ENCODE measurements at places on chromosomes 3 and 15.
A peak's percentile ranks its signal among the peaks of the same experiment; 100 is the strongest.

DNA sequence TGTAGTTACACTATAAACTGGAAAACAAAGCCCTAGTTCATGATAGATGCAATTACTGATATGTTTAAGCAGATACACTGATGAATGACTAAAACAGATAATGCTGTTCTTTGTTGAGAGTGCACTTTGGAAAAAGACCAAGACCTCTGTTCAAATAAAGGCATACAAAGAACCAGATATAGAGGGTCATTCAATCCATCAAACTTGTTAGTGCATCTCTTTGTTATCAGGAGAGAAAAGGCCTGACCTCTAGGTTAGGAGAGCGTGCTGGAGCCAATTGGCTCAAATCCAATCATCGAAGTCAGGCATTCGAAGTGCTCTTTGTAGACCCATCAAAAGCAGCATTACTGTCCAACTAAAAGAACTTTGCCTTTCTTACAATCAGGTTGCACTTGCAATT is 124.2 kb downstream of the TFG start:
- no peak for DNase-seq

GRCh38 chr15:58666957-58667356 is 82.5 kb downstream of the ADAM10 start:
- peak; percentile 4 for DNase-seq

- DNase-seq = no peak
Measured at GRCh38 chr15:40008061-40008765, 30.8 kb downstream of the SRP14 start.

DNA sequence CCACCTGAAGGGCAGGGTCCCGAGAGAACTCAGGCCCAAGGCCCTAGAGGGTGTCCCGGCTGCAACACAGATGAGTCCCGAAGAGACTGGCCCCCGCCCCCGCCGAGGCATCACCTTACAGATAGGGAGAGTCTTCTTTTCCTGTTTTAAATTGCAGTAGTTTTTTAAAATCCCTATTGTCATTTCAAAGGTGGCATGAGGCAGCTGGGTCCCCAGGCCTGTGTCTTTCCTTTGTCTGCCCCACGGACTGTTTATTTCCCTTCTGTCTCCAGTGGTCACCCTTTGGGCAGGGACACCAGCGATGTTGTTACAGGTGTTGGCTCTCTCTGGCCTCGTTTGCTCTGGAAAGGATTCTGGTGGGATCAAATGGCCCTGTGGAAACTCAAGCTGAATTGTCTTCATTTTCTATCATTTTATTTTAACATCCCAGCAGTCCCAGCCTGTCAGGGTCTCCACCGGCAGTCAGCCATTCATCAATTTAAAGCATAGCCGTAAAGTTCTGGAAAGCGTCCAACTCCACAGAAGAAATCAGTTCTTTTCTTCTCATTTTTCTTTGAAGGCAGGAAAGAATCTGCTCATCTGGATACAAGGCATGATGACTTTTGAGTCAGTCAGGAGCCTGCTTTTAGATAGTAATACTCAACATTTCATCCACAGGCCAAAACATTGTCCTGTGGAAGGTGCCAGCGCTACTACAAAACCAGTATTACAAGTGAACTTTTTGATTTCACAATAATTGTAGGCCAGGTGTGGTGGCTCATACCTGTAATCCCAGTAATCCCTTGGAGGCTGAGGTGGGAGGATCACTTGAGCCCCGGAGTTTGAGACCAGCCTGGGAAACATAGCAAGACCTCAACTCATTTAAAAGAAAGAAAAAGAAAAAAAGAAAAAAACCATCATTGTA is 96.2 kb downstream of the HES1 start:
- DNase-seq = no peak

GRCh38 chr15:88932271-88932874 is 19.2 kb upstream of the MFGE8 start:
- DNase-seq = no peak

GRCh38 chr3:64221571-64222257 is 3.6 kb downstream of the PRICKLE2 start:
- no peak for DNase-seq

GRCh38 chr3:13222131-13222530 is 148.9 kb upstream of the IQSEC1 start:
- DNase-seq = no peak

GRCh38 chr3:184067573-184068055 is 14.8 kb downstream of the HTR3C start:
- DNase-seq = no peak

DNA sequence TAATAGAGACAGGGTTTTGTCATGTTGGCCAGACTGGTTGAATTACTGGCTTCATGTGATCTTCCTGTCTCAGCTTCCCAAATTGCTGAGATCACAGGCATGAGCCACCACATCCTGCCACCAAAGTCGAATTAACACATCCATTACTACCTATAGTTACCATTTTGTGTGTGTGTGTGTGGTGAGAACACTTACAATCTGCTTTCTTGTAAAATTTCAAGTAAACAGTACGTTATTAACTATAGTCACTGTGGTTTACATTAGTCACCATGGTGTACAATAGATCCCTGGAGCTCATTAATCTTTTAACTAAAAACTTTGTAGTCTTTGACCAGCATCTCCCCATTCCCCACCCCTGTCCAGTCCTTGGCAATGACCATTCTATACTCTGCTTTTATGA is 270.0 kb downstream of the NAALADL2 start:
- no peak for DNase-seq

DNA sequence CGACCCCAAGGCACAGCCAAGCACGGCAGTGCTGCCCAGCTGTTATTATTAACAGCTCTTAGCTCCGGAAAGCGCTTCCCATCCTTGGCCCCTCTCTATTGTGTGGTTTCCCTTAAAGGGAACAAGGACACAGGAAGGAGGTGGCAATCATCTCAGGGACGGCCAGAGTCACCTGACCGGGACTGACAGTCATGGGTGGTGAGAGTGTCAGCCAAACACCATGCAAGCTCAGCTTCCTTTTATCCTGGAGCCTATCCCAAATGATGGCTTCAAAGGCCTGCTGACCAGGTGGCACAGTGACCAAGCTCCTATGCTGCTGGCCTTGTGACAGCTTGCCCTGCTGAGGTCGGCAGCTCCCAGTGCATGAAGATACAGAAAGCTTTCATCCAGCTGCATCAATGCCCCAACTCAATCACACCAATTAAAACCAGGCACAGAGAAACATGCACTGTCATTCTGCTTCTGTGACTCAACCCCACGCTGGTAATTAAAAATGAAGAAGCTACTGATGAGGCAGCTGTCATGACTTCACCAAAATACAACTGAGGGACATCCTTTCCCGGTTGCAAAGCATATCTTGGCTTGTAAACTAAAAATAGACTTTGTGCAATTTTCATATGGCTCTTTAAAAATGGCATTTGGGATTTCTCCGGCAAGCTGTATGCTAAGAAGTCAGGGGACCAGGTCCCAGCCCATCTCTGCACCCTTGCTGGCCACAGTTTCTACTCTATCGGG is 34.0 kb downstream of the PCSK6 start:
- DNase-seq = no peak

DNA sequence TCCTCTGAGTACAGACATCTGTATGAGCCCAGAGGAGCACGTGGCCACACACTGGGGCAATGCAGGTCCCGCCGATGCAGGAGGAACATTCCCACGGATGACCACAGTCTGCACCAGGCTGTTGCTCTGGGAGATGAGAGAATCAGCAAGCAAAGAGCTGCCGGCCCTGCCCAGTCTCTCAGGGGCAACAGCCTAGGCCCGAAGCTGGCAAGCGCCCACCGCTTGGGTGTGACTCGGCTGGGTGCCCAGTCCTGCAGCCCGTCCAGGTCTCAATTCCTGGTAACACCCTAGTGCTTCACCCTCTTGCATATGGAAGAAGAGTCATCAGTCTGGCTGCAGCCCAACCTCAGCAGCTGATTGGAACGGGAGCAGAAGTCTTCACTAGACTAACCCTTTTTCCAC is 153.7 kb upstream of the HES1 start:
- DNase-seq = no peak

- DNase-seq = no peak
Measured at GRCh38 chr15:57452090-57452754, 75.9 kb downstream of the CGNL1 start.

DNA sequence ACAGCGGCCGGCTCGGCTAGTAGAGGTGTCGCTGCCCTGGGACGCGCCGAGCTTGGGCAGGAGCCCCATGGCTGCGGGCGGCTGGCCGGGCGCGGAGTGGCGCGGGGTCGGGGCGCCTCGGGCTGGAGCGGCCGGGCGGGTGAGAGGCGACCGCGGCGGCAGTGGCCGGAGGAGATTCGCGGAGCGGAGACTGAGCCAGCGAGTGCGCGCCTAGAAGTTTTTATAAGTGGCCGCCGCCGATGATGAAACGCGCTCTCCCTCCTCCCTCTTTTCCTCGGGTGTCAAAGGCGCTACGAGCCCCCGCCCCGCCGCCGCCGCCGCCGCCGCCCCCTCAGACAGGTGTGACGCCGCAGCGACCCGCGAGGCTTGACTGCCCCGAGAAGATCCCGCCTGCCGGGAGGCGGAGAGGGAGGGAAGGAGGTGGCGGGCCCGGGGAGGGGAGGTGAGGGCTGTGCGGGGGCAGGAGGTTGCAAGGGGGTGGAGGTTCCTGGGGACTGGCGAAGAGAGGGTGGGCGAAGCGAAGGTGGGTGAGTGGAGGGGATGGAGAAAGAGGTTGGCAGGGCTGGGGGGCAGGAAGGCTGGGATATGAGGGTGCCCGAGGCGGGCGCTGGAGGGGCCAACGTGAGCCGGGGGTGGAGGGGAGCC is at the start of gene SLCO2A1:
Gene SLCO2A1 (minus strand): TSS at position 192 of the 645 bp plus-strand sequence. CDS start 123 bp downstream, at position 69.
- no peak for DNase-seq

DNA sequence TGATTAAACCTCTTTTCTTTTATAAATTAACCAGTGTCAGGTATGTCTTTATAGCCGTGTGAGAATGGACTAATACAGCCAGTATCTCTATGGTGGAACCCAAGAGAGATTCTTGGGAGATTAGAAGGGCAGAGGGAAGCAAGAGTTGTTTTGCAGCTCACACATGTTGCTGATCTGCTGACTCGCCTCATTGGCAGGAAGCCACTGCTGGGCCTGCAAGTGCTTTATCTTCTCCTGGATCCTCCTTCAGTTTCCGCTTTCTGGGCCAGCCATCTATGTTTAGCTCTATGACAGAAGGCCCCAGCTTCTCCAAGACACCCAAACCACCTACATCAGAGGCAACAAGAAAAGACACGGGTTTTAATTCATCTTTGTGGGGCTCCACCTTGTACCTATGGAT is 23.4 kb upstream of the GALNT15 start:
- no peak for DNase-seq

DNA sequence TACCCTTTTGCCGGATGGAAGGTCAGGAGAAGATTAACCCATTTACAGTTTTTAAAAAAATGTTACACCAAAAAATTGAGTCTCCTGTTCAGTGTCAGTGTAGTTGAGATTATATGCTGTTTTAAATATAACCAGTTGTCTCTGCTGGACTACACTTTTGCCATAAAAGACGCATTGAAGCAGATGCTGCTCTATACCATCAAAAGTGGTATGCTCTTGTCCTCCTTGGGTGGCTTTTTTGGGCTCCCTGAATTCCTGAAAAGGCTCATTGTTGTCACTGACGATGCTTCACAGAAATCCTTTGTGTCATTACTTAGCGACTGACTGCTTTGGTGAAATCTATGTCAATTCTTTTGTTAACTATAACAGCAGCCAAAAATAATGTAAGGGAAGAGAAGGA is 133.9 kb upstream of the SKOR1 start:
- no peak for DNase-seq

DNA sequence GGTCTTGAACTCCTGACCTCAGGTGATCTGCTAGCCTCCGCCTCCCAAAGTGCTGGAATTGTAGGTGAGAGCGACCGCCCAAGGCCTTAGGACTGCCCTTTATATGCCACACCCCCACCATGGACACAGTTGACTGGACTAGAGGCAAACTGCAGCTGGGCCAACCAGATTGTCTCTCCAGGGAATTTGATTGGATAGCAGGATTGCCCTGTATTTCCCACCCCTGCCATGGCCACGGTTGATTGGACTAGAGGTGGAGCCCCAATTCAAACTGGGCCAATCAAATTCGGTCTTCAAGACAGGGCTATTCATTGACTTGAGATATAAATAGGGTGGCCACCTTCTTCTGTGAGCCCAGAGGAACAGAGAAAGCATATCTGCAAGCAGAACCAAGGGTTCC is 6.9 kb upstream of the CLPX start:
- no peak for DNase-seq

GRCh38 chr3:163261618-163262017 is 1765.0 kb downstream of the OTOL1 start:
- DNase-seq = no peak

DNA sequence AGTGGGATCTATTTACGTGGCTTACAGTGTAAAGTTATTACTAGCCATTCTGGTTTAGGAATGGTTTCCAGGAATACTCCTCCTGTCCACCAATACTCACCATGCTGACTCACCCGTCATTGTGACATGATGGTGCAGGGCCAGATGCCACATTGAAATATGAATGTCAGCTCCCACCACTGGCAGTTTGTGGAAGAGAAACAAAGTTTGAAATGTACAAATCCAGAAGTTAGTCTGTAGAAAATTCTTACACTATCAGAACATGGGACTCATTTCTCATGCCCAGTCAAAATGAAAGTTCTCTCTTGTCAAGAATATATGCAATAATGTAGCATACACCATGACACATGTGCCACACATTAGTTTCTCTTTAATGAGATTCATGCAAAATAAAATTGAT is 14.4 kb upstream of the TSPAN3 start:
- DNase-seq = no peak

GRCh38 chr3:17194116-17194515 is 309.4 kb downstream of the PLCL2 start:
- DNase-seq = no peak

- DNase-seq = no peak
Measured at GRCh38 chr3:154427685-154428285, 2.2 kb downstream of the GPR149 start.

GRCh38 chr15:99605490-99605931 is 39.7 kb downstream of the MEF2A start:
- DNase-seq = no peak

- DNase-seq = no peak
Measured at GRCh38 chr3:181629029-181629428, 82.7 kb upstream of the SOX2 start.

DNA sequence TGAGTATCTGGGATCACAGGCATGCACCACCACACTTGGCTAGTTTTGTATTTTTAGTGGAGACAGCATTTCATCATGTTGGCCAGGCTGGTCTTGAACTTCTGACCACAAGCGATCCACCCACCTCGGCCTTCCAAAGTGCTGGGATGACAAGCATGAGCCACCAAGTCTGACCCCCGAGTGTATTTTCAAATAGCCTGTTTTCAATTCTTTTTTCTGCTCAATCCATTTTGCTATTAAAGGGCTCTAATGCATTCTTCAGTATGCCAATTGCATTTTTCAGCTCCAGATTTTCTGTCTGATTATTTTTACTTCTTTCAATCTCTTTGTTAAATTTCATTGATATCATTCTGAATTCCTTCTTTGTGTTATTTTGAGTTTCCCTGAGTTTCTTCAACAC is 5.8 kb downstream of the OR5H6 start:
- no peak for DNase-seq

- DNase-seq = no peak
Measured at GRCh38 chr3:32432711-32433530, 41.3 kb downstream of the CMTM7 start.

DNA sequence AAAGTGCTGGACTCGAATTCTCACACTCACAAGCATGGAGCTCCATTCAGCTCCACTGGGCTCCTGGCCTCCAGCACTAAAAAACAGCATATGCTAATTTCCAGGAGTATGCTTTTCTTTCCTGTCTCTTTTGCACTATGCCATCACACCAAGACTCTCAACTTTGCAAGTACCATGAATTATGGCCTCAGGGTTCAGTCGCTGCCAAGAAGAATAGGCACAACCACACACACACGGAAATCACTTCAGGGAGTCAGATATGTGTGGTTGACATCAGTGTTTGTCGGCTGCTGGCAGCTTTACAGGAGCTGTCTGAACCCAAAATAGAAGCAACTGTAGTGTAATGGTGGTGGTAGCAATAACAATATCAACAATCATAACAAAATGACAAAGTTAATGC is 305.0 kb upstream of the SLCO3A1 start:
- no peak for DNase-seq
